ENCODE measurements at places on chromosomes 5 and 9.

DNA sequence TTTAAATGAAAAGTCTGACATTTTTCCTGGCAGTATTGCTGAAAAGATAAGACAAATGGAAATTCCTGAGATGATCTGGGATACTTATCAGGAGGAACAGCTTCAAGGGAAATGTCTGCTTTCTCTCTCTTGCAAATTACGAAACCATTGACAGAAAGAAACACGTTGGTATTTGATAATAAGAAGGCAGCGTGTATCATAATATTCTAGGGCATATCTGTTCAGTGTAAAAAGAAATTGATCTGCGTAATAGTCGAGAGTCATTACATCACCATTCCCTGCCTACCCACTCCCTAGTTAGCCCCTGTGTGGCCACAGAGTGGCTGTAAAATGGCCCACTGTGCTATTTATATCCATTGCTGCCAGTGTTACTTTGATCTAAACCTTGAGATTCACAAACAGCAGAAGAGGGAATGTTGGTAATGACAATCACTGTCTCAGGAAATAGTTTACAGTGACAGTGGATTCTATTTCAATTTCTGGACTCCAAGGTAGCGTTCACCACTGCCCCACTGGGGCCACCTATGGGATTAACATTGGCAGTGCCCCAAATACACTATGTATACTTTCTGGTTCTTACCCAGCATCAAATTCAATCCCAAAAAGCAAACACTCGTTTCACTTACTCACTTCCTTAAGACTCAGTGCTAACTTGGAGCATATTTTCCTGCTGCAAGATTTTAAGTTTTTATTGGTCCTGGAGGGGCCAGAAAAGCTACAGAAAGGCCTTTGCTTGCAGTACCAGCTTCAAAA lies 133.4 kb upstream of the GAS1 start:
- no peak for DNase-seq

DNA sequence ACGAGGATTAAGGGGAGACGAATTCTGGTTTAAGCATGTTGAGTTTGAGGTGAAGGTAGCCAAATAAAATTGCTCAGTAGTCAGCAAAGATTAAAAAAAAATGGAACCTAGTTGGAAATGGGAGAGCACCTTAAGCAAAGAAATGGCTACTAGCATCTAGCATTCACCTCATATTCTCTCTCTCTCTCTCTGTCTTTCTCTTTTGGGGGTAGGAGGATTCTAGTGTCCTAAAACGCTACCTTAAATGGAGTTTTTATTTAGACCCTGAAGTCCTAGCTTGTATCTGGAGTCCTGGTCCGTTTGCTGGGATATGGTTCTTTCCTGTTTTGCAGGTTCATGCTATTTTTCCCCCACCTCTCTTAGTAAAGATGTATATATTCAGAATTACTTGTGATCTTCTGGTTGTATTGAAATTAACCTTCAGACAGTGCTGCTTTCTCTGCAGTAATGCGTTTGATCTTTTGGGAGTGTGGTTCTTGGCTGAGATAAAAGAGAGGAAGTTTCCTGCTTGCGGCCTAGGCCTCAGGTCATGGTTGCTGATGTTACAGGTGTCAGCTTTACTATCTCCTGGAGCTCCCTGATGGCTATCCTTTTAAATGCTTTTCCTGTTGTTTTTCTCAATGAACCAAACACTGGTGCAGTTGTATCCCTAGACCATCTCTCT lies 8.0 kb downstream of the TGFBR1 start:
- no peak for DNase-seq

GRCh38 chr5:15904899-15905830 lies 274.4 kb downstream of the MARCHF11 start:
- DNase-seq = no peak

DNA sequence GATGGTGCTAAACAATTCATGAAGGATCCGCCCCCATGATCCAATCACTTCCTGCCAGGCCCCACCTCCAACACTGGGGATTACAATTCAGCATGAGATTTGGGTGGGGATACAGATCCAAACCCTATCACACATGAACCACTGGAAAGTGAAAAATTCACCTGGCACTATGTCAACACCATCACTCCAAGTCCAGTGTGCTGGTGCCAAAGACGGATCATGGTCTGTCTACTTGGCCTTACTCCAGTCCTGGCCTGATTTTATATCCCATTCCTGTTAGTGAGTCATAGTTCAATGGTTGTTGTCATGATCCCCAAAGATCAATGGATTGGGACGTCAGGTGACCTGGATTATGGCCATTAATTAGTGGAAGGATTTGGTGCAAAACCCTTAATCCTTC lies 147.4 kb upstream of the RPS23 start:
- peak; percentile 54 for DNase-seq

- no peak for DNase-seq
These were observed 83.5 kb upstream of the MINAR2 start for GRCh38 chr5:129664336-129664937.

- DNase-seq = no peak
These were observed 635.4 kb downstream of the IRX1 start for GRCh38 chr5:4230786-4231641.

GRCh38 chr5:168162464-168162863 lies 129.0 kb upstream of the WWC1 start:
- no peak for DNase-seq

GRCh38 chr9:16611983-16612382 lies 258.5 kb downstream of the BNC2 start:
- DNase-seq = no peak

GRCh38 chr9:91732187-91733005 lies 217.6 kb downstream of the ROR2 start:
- no peak for DNase-seq

- DNase-seq = no peak
These were observed 70.5 kb downstream of the FOCAD start for GRCh38 chr9:20754556-20754955.

DNA sequence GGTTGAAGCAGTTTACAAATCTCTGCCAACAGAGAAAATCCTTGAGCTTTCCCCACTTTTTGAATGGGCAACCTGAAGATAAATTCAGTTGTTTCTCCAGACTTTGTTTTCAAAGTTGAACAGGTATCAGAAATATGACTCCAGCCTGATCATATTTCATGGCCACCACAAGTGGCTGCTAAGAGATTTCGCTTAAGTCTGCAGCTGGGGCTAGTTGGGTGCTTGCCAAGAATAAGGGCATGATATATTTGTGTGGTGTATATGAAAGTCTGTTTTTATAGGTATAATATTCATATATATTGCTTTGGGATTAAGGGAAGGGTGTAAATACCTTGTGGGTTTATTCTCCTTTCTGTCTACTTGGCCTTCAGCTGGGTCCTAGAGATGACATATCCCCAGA lies 168.4 kb upstream of the GDNF start:
- no peak for DNase-seq

DNA sequence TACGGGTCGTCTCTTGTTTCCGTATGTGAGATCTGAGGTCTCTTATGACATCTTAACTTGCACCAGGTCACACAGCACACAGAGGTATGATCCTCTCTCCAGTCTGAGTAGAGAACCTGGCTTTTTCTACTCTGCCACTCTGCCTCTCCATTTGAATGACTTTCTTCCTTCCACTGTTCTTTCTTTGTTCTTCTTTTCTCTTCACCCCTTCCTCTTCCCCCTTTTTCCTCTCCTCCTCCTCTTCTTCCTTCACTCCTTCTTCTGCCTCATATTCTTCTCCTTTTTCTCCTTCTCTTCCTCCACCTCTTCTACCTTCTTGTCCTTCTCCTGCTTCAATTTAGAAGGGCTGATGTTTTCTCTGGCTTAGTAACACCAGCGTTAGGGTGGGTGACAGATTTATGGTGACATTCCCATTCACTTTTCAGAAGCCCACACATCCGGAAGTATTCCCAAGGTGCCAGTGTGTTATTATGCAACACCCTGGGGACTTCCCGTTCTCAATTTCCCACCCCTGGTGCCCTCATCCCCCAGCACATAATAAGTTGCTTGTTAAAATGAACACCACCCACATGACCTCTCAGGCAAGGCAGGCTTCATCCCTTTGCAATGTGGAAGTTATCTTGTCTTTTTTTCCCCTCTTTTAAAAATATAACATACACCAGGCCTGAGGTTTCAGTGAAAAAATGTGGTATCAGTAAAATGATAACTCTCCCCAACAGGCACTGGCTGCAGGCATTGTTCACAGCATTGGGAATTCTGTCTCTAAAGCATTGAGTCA lies 122.0 kb downstream of the PAPPA start:
- no peak for DNase-seq

- no peak for DNase-seq
These were observed 66.2 kb downstream of the PDE6A start for GRCh38 chr5:149878371-149878770.

- no peak for DNase-seq
These were observed 65.8 kb upstream of the CDK5RAP2 start for GRCh38 chr9:120645760-120646159.

- DNase-seq = no peak
These were observed 652.2 kb upstream of the WWC1 start for GRCh38 chr5:167639273-167639672.

DNA sequence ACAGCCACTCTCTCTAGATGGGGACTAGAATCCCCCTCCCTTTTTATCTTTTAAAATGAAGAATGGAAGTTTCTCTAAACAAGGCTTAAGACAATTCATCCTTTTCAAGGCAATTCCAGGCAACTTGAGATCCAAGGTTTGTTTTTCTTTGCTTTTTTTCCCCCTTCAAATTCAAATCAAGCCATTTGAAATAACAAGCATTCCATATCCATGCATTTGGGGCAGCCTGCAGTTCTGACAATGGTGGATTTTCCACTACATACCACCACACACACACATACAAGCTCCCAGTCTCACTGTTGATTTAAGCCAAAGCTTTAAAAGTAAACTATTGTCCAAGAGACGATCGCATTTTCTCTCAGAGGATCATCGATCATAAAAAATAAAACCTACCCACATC lies 424 bp downstream of the INSYN2B start:
- no peak for DNase-seq

DNA sequence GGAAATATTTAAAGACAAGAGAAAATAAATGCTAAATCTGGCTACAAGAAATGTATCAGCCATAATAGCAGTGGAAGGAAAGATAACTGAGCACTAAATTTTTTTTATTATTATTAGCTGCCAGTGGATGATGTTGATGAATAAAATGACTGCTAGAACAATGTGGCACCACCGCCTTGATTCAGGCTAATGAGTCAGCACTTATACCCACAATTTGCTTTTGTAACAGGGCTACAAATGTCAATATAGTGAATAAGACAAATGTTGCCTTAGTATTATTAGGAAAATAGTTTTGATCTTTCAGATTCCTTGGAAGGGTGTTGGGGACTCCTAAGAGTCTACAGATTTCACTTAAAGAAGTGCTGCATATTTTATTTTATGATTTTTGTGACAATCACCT lies 555.2 kb upstream of the GRAMD2B start:
- no peak for DNase-seq

- DNase-seq = no peak
These were observed 575.2 kb upstream of the WWC1 start for GRCh38 chr5:167716126-167716775.

DNA sequence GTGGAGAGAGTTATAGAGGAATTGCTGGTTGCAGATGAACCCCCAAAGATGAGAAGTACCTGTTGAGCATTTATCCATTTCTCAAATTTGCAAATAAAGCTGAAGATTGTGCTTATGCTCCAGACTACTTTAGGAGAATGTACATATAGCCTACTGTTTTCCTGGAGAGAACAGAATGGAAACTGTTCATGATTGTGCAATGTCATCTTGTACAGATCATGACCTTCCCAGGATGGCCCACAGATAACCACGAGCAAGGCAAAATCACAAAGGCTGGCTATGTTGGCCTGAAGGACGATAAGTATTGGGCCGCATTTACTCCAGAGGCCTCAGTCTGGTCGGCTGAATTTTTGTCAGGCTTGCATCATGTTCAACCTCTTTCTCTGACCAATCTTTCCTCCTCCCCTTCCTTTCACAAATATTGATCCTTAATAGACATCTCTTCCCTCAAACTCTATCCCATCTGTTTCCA lies 28.5 kb upstream of the RICTOR start:
- DNase-seq = no peak

GRCh38 chr5:148443998-148444397 lies 60.2 kb downstream of the FBXO38 start:
- no peak for DNase-seq

DNA sequence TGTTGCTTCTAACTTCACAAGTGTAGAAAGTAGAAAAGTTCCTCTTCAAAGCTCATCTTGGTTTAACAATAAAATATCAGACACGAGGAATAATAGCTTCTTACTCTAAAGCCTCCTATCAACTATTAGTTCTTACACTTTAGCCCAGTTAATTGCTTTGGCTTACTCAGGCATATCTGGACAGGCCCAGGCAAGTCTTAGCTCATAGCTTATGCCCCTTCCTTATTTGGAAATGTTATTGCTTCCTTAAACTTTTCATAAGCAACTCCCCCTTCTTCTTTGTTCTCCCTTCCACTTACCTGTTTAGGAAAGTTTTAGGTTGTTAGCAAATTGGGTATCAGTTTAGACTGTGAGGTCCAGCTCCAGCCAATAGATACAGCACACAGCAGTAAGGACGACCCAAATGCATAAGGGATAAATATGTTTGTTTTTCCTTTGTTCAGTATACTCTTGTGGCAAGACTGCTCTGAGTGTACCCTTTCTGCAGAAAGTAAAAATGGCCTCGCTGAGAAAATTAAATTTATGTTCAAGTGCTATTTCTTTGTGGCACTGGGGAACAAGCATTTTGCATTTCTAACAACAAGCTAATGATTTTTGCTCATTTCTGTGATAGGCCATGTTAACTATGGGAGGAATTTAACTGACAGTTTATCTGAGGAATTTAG lies 162.1 kb downstream of the SMC2 start:
- no peak for DNase-seq

DNA sequence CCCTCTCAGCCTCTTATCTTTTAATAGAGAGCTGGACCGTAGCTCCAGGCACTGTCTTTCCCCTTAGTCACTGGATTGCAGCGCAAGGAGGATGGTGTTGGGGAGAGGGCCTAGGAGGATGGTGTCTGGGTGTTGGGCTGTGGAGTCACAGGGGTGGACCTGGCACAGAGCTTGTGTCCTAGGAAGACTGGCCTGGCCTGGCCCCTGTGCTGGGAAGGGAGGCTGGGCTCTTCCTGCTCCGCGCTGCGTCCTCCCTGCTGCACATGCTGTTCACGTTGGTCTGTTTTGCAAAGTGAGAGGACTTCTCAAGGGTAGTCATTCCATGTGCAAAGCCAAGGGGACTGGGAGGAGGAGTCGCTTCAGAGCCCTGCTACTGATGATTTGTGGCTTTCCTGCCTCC lies 123.9 kb downstream of the EHMT1 start:
- DNase-seq = no peak

- no peak for DNase-seq
These were observed 12.3 kb downstream of the NFIB start for GRCh38 chr9:14301583-14302021.
